ENCODE measurements at places on chromosomes 6 and 20.

DNA sequence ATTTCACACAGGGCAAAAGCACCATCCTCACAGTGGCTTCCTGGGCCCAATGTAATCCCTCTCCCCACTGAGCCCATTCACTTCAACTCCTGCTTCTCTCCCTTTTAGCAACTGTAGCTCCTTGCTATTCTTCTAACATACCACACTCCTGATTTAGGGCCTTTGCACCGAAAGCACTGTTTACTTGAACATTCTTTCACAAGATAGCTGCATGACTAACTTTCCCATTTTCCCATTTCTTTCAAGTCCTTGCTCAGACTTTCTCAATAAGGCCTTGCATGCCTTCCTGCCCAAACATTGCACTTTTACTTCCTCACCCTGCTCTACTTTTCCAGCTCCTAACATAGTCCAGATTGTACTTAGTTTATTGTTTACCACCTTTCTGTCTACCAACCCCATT is 73.0 kb downstream of the SHPRH start:
- no peak for DNase-seq

DNA sequence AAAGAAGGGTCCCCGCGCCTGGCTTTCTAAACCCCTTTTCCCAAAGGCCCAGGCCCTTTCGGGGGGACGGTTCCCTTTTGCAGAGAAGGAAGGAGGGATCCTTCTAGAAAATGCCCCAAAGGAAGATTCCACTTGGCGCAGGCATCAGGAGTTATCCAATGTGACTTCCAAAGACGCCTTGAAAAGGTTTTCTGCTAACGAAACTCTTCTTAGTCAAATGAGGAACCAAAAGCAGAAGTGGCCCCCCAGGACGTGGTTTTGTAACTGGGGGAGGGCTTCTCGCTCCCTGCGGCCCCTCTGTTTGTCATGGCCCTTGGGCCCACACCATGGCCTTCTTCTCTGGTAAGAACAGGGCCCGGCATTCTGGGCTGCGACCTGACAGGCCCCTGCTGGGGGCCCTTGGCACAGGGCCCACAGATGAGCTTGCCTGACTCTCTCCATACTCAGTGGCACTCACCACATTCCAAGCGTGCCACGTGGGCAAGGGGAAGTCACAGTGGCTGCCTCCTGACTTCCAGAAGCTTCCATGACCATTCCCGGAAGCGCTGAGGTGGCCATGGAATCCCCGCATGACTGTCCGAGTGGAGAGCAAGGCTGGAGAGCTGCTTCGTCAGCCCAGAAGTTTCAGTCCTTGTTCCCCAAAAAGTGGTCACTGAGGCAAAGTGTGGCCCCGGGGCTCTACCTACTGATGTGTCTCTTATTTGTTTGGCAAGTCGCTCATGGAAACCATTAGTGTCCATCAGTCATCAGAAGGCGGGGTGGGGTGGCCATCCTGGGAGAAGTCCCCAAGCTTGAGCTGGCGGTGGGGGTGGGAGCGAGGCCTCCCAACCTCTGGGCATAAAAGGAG is 834 bp upstream of the CTSZ start:
- no peak for DNase-seq

GRCh38 chr6:142824426-142824825 is 120.5 kb downstream of the HIVEP2 start:
- no peak for DNase-seq

- DNase-seq, result no peak
Observed at GRCh38 chr6:25971187-25971821, 8.7 kb downstream of the TRIM38 start.

DNA sequence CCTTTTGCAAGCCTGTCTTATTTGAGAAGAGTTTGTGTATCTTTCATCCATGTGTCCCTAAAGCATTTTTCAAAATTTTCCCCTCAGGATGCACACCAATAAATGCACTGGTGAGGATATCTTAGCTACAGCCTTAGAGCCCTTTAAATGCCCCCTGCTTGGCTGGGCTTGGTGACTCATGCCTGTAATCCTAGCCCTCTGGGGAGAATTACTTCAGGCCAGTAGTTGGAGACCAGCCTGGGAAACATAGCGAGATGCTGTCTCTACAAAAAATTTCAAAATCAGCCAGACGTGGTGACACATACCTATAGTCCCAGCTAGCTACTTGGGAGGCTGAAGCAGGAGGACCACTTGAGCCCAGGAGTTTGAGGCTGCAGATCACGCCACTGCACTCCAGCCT is 33.8 kb upstream of the PLCB4 start:
- DNase-seq, result no peak

- no peak for DNase-seq
Observed at GRCh38 chr6:69985180-69985579, 118.8 kb downstream of the COL19A1 start.

- peak; percentile 100 for DNase-seq
Observed at GRCh38 chr6:52284460-52285176, at the start of gene MCM3. Gene MCM3 (minus strand): TSS chr6:52284742. CDS start chr6:52284674, 68 bp downstream.

GRCh38 chr6:78749326-78749725 is 118.0 kb upstream of the IRAK1BP1 start:
- no peak for DNase-seq

DNA sequence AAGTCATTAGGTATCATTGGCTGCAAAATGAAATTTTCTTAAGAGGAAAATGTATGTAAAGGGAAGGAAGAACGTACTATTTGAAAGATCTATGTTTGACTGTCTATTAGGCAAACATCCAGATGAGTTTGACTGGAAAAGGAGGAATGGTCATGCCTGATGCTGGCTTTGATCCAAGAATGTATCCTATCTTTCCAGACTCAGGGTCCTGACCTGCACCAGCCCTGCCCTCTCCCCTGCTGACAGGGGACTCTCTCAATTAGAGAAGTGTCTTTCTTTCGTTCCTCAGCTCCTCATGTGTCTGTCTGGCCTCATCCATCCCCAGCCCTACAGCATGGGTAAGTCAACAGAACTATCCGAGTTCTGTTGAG is 21.9 kb upstream of the SH3BGRL2 start:
- no peak for DNase-seq

- DNase-seq, result no peak
Observed at GRCh38 chr20:4709261-4710105, 12.2 kb upstream of the PRND start.

DNA sequence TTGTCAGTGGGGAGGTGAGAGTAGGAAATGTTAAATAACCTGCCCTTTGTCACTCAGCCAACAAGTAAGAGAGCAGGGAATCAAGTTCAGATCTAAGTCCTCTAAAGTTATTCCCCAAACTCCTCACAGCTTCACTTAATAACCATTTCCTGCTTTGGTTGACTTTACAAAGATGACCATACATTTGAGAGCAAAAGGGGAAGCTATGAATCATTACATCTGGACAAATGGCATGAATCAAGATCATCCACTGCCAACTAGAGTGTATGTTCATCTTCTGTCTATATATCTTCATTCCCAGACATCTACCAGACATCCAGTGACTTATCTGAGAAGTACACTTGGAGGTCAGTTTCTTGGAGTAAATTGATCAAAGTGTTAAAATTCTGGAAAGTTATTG is 15.1 kb upstream of the HIVEP2 start:
- DNase-seq, result no peak

GRCh38 chr6:136982928-136983327 is 60.8 kb downstream of the SLC35D3 start:
- DNase-seq, result no peak

DNA sequence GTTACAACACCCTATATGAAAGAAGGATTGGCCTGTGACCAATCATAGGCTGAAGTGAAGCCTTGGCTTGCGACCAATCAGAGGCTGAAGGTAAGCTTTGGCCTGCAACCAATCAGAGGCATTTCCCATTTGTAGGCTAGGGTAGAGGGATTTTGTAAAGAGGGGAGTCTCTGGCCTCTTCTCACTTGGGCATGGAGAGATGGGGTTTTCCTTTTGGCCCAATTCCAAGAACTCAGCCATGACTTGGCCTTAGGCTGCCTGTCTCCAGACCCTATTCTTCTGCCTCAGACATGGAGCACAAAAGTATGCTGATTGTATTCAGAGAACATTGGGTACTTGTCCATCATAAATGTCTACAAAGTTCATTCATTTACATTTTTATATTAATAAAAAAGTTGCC is 308.3 kb downstream of the UTRN start:
- no peak for DNase-seq

DNA sequence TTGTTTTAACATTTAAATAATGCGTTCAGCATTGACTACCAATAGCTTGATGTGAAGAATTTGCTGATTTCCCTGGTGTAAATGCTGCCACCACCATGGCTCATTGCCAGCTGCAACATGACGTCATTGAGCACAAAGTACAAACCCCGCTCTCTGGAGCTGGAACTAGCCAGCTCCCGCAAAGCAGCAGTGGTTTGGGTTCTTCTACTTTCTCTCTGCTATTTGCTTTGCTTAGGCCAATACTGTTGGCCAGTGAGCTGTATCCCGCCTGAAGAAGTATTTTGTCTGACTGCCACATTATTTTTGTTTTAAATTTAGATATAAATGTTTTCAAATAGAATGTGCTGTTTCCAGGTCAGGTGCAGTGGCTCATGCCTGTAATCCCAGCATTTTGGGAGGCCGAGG is 47.4 kb upstream of the KIF13A start:
- peak; percentile 10 for DNase-seq

DNA sequence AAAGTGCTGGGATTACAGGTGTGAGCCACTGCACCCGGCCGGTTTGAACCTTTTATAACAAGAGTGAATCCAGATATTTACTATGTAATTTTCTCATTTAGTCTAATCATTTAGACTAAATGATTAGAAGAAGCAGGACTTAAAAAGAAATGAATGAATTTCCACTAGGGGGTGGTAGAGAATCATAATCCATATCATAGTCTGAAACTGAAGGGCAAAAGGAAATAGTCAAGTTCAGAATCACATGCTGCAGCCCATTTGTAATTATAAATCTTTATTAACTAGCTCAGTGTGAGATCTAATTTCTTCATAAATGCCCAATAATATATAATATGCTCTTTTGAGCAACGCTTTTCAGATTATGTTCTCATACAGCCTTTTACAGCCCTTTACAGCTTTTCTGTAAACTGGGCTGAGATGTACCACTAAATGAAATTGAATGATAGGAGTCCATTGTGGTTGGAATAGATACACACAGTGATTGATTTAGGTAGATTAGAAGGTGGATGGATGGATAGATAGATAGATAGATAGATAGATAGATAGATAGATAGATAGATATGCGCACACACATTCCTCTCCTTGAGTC is 31.8 kb downstream of the PSMB9 start:
- DNase-seq, result peak; percentile 80

DNA sequence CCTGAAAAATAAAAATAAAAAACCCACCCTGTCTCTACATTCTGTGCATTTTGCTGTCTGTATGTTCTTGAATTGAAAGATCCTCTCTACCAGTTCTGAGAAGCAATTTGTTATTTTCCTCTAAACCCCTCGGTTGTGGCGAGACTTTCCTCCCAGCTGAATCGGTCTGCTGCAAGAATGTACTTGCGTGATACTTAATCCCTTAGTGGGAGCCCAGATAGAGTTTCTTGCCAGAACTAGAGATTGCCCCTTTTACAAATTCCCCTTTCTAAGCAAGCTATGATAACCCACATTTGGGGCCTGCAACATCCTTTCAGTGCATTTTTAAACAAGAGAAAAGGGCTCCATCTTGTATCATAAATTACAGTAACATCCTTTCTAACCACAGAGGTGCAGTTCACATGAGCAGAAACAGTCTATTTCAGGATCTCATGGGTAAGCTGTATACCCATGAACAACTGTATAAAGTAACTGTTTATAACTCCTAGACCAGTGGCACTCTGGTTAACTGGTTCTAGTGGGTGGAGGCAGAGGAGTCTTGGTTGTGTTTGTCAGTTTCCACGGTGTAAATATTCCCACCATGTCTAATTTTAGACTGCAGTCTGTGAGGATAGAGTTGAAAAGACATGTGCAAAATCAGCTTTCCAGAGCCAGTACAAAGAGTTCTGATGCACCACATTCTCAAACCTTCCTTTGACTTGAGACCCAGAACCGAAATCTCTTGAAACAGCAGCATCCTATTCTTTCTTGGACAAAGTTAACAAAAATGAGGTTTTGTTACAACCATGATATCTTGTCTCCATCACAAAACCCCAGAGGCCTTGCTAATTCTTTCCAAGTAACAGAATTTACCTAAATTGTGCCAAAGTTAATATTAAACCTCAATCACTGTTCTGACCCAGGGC is 113.1 kb upstream of the ZNF217 start:
- peak; percentile 70 for DNase-seq

- no peak for DNase-seq
Observed at GRCh38 chr6:4885341-4885933, 109.2 kb downstream of the CDYL start.

GRCh38 chr6:155244434-155244833 is 19.4 kb upstream of the CLDN20 start:
- DNase-seq, result no peak

- DNase-seq, result no peak
Observed at GRCh38 chr6:54037277-54037779, 73.9 kb upstream of the MLIP start.

- no peak for DNase-seq
Observed at GRCh38 chr6:159256128-159256527, 86.9 kb downstream of the FNDC1 start.

- no peak for DNase-seq
Observed at GRCh38 chr6:30890646-30891449, 6.5 kb downstream of the DDR1 start.
